ENCODE measurements at places on chromosomes 6 and 20.

GRCh38 chr6:56087421-56087820, 160.0 kb downstream of the COL21A1 start:
- DNase-seq: no peak

DNA sequence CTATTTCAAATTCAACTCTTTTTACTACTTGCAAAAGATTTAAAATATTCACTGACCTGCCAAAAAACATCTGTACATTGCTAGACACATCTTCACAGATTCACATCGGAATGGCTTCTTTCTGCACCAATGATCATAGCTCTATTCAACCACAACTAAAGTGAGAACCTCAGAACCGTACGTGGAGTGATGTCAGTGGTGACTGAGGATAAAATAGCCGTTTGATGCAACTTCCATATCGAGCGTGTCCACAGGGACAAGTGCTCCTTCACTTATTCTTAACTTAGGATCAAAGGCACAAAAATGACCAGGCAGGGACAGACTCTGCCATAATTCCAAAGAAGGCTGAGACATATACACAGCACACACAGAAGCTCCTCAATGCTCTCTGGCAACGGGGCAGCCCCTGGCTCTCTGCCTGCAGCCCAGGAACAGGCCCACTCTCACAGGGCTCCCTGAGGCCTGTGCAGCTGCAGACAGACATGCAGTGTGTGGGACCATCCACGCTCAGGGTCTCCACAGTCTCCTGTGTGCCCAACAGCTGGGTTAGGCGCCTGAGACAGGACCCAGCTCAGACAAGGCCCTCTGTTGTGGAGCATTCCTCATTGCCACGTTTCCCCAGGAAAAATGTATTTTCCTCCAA, 22.8 kb downstream of the FYN start:
- peak; percentile 71 for DNase-seq

DNA sequence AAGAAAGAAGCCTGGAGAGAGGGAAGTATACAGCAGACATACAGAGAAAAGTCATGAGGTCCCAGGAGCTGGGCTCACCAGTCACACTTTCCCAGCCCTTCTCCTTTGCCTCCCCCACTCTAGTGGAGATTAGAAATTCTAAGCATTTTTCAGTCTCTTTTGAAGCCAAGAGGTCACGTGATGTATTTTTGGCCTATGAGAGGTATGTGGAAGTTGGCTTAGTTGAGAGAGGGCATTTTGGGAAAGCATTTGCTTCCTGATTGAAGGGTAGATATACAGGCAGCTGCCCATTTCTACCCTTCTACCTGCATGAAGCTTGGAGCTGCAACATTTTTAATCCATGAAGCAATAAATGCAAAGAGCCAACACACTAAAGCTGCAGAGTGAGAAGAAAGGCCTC, 106.0 kb upstream of the TNFAIP3 start:
- no peak for DNase-seq

- no peak for DNase-seq
Measured at GRCh38 chr6:137782166-137783039, 84.7 kb upstream of the TNFAIP3 start.

DNA sequence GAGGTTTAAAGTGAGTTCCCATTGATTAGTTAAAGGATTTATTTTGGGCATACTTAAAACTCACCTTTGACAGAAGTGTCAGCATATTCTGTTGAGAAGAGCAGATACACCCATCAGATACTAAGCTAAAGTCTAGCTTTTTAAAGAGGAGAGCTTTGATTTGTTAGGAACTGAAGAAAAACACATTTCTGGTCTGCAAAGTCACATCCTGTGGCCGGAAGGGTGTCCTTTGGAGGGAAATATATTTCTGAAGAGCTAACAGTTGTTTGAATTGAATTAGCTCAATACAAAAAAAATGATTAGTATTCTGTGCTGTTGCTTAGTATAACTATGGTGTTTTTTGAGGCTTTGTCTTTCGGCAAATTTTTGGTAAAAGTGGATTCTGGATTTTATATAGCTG, 302.7 kb downstream of the RFPL4B start:
- no peak for DNase-seq

DNA sequence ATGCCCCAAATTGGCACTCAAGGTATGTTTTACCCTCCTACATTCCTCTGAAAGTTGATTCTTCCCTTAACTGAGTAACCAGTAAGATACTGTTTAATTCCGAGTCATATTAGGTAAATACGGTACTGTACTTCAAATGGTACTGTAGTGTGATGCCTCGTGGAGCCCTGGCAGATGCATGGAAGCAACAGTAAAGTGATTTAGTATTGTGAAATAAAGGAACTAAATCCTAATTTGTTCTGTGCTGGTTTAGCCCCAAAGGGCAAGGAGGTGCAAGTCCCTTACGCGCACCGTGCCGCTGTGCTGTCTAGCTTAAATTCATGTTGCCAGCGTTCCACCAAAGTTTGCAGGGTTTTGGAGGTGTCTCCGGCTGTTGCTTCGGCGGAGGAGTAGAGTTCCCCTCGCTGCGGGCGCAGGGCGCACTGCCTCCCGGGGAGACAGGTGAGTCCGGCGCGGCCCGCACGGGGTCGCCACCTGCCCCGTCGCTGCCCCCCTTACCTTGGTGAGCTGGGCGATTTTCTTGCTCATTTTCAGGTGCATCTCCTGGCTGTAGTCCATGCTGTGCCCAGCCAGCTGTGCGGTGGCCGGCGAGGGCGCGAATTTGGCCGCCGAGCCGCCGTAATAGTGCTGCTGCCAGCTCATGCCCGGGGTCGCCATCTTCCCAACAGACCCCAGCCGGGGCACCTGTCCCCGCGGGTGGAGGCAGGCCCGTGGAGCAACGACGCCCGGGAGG, 655 bp downstream of the FAM184A start:
- peak; percentile 32 for DNase-seq

DNA sequence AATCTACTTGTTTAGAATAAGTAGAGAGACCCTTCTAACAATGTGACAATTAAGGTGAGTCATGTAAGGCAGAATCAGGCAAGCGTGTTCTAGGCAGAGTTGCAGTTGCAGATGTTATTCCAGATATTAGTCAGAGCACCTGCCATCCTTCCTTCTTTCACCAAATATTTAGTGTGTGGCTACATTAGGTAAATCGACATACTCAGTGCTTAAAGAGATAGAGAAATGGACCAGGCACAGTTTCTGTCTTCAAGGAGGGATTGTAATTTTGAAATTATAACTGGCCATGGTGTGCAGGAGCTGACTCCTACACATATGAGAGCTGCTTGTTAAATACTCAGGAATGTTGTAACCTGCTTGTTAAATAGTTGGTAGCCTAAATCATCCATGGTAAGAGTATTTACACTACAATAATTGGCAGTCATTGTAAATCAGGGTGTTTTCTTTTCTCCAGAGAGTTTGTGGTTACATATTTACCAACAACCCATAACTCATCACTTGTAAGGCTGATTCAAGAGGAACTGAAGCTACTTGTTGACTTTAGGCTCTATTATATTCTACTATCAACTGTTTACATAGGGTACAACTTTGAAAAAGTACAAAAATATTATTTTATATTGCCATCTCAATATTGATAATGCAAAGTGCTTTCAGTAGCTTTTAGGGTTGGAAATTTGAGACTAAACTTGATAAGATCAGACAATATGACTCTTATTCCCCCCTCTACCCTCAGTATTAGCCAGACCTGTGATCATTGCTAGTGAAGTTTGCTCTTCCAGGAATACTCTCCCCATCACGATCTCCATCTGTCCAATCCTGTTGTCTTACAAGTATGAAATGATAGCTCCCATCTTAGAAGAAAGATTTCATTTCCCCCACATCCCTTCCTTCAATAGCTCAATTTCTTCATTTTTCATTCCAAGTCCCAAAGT, 607.1 kb downstream of the COL12A1 start:
- DNase-seq: no peak

- DNase-seq: no peak
Measured at GRCh38 chr6:69084746-69085335, 449.8 kb downstream of the ADGRB3 start.

All from anterior cingulate cortex (tissue), 58 donors.